Midbrain (tissue), 1 donor: ENCODE measurements at places on chromosomes 11 and 22.

- DNase-seq: no peak
Measured at GRCh38 chr11:122808478-122808869, 29.8 kb upstream of the CRTAM start.

DNA sequence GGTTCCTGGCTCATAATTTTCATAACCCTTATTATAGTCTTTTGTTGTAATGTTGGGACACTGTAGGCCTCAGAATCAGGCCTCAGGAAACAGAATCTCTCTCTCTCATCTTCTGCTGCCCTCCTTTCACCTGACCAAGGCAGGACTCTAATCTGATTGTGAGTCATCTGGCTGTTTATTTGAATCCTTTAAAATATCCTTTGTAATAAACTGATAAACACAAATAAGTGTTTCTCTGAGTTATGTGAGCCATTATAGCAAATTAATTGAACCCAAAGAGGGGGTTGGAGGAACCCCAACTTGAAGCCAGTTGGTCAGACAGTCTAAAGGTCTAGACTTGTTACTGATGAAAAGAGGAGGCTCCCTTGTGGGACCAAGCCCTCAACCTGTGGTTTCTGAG lies 30.6 kb downstream of the ACER3 start:
- no peak for DNase-seq

GRCh38 chr11:122319691-122320620 lies 203.9 kb upstream of the BLID start:
- peak; percentile 48 for DNase-seq

GRCh38 chr11:81959341-81959740 lies 774.3 kb downstream of the FAM181B start:
- DNase-seq: no peak

DNA sequence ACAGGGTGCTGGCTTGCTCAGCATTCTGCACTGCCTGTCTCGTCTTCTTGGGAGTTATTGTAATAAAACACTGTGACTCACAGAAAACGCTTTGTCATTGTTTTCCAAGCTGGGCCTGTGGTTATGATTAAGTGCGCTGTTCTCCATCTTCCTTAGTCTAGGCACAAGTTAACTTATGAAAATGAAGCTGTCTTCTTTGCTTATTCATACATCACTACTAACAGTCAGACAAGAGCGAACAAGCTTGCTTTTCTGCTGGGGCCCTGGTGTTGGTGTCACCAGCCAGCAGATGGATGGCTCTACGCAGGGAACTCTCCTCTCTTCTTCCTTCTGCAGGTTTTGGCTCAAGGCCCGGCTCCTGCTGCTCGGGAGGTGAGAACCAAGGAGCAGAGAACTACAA lies 380.1 kb upstream of the SYN3 start:
- no peak for DNase-seq

DNA sequence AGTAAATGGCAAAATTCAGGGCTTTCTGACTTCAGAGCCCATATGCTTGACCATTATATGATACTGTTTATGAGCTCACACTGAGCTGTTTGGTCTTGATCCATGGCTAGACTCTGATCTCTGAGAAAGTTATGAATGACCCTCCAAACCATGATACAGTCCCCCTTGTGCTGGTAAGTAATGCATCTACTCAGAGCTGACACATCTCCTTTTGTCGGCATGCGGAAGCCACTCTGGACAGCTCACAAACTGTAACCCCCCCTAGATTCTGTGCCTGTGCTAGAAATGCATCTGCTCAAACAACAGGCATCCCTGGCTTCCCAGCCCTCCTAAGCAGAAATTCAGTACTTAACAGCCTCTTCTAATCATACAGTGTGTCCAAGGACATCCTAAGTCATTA lies 150.8 kb upstream of the RAG2 start:
- no peak for DNase-seq

DNA sequence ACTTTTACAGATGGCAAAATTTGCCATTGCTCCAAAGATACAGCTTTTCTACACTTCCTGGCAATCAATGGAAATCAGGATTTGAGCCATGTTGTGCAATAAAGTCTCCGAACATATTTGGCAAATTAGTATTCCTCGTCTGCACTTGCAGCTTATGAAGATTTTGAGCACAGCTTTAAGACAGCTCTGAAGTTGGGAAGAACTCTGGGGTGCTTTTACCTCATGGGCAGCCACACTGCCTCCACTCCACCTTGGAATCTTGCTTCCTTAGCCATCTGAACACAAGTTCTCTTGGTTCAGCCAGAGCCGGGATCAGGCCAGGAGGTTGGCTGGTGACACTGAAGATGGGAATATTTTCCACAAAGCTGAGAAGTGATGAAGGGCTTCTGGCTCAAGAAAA lies 191.2 kb downstream of the CWF19L2 start:
- no peak for DNase-seq

GRCh38 chr11:64444838-64445441 lies 86.0 kb downstream of the RPS6KA4 start:
- DNase-seq: no peak

GRCh38 chr11:129737831-129738230 lies 77.8 kb upstream of the TMEM45B start:
- no peak for DNase-seq

DNA sequence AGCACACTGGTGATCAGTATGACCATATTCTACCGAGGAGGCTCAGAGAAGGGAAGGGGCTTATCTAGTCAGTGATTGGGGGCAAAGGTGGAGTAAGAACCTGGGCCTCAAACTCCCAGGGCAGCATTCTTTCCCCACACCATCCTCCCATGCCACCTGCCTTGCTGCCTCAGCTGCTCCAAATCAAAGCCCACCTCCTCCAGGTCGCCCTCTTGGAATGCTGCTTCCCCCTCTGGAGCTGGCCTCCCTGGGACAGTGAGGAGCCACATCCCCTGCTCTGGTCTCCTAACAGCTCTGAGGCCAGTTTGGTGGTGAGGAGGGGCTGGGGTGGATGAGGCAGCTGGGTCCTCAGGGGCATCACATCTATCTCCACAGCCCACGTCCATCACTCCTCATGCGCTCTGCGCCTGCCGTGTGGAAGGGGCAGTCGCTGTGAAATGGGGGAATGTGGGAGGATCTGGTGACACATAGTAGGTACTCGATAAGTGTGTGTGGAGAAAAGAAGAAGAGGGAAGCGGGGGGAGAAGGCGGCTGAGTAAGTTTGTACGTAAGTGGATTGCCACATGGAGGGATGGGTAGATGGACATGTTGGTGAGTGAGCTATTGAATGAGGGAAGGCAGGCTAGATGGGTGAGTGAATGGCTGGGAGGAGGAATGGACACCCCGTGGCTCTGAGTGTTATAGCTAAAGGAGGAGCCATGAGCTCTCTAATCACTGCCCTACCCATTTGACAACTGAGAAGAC lies 16.1 kb upstream of the ARHGEF17 start:
- no peak for DNase-seq

- DNase-seq: no peak
Measured at GRCh38 chr11:109527496-109527895, 105.5 kb downstream of the C11orf87 start.
